ENCODE measurements at places on chromosomes 12 and 14. TPM values are rescaled to one million over a fixed set of nuclear protein-coding genes. Genes with fewer than 3 reads are reported as not detected.

- peaks cover 9% of the 10 kb centered on the region for H3K4me1 ChIP-seq
- no peaks in the 10 kb centered on the region for H3K36me3 ChIP-seq
- no peak for DNase-seq
- no peaks in the 10 kb centered on the region for H3K27me3 ChIP-seq
- H3K4me3 ChIP-seq, result no peak overlapping the region
- no peak overlapping the region for H3K27ac ChIP-seq
Measured at GRCh38 chr12:53194973-53195372, 12.1 kb downstream of the ITGB7 start.

GRCh38 chr12:43899574-43899973 lies 63.7 kb downstream of the TMEM117 start:
- H3K4me3 ChIP-seq, result no peak overlapping the region
- DNase-seq, result no peak
- no peaks in the 10 kb centered on the region for H3K4me1 ChIP-seq
- no peaks in the 10 kb centered on the region for H3K36me3 ChIP-seq

GRCh38 chr14:21556378-21557083 lies 23.3 kb downstream of the OR10G3 start:
- no peaks in the 10 kb centered on the region for H3K4me1 ChIP-seq
- H3K4me3 ChIP-seq, result no peak overlapping the region
- no peaks in the 10 kb centered on the region for H3K27me3 ChIP-seq
- no peak for DNase-seq

DNA sequence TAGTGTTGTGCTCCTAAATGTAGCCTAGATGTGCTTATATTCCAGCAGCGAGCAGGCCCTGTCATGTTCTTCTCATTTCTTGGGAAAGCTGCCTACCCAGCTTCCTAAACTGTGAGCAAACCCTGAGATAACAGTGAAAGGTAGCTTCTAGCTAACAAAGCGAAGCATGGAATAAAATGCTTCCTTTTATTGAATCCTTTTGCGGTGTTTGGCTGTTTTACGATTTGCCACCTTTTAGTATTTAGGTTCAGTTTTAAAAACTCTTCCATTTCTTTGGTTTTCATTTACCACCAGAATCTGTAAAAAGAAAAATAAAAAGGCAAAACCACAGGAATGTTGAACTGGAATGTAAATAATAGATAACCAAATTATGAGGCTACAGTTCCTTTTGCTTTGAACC lies 5.0 kb upstream of the PKP2 start:
- no peaks in the 10 kb centered on the region for H3K4me1 ChIP-seq
- H3K36me3 ChIP-seq, result no peaks in the 10 kb centered on the region
- no peak overlapping the region for H3K27ac ChIP-seq
- no peak for DNase-seq
- H3K27me3 ChIP-seq, result no peaks in the 10 kb centered on the region

Gene FIGNL2
- 0.37 TPM for total RNA-seq

Gene FOXA1
- not detected for total RNA-seq
